ENCODE measurements at places on chromosomes 1 and 21.

DNA sequence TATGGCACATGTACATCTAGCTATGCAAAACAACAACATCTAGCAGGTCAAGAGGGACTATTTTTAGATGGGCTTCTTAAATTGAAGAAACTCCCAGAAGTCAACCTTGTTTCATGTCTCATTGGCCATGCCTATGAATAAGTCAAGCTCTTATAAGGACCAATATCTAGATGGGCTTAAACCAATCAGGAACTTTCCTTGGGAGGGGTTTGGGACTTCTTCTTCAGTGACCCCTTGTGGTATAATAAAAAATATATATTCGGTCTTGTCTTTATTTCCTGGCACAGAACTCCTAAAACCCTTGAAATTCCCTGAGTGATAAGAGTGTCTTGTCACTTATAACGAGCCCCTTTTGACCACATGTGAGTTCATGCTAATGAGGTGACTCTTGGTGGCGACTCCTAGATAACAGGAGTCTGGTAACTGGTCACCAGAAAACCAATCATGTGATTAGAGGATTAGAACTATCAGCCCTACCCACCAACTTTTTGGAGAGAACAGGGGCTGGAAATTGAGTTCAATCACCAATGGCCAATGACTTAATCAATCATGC is 218.3 kb downstream of the HHIPL2 start:
- DNase-seq, result no peak

DNA sequence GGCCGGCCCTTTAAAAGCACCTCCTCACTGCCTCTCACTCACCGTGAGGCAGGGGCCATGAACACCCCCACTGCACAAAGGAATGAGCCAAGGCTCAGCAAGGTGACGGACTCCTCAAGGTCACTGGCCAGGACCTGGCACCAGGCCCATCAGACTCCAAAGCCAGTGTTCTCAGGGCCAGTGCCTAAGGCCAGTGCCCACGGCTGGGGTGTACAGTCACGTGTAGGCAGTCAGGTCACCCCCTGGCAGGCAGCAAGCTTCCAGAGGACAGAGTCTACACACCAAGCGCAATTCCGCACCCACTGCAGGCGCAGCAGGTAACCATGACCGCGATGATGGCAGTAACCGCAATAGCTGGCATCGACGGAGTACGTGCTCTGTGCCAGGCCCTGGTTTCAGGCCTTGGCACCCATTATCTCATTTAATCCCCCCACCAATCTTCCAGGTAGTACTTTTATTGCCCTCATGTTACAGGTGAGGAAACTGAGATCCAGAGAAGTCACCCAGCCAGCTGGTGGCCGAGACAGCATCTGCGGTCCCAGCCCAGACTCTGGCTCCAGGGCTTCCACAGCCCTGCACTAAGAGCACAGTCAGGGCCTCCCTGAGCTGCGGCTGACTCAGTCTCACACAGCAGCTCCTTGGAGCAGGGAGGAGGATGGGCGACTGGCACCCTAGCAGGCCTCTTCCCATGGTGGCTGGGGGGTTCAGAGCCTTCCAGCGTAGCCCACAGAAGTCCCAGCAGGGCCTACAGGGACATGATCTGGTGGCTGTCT is 27.0 kb downstream of the RAP1GAP start:
- no peak for DNase-seq

- DNase-seq, result no peak
Observed at GRCh38 chr1:17053086-17053684, 647 bp downstream of the SDHB start.

DNA sequence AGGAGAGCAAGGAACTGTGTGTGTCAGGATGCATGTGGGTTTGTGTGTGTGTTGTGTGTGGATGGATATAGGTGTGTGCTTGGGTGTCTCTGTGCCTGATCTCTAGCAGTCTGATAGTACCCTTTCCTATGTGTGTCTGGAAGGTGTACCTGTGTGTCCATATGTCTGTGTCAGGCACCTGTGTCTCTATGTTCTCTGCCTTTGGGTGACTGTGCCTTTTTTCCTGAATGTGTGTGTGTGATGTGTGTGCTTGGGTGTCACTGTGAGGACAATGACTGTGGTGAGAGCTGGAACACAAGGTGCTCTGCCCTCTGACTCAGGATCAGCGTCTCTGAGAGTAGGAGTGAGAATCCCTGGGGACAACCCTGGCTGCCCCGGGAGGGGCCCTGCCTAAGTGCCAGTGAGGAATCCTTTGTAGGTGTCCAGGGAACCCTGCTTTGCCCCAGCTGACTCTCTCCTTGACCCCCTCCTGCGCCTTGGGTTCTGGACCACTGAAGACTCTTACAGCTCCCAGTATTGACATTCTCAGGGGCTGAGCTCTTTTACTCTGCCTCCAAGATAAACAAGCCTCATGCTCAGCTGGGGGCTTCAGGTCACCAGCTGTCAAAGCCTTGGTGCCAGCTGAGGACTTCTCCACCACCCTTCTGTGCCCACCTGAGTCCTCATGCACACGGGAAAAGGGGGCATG is 735 bp upstream of the EFNA3 start:
- no peak for DNase-seq

- no peak for DNase-seq
Observed at GRCh38 chr21:26709090-26709489, 136.0 kb upstream of the CYYR1 start.
